ENCODE measurements at places on chromosomes 11 and 22.

DNA sequence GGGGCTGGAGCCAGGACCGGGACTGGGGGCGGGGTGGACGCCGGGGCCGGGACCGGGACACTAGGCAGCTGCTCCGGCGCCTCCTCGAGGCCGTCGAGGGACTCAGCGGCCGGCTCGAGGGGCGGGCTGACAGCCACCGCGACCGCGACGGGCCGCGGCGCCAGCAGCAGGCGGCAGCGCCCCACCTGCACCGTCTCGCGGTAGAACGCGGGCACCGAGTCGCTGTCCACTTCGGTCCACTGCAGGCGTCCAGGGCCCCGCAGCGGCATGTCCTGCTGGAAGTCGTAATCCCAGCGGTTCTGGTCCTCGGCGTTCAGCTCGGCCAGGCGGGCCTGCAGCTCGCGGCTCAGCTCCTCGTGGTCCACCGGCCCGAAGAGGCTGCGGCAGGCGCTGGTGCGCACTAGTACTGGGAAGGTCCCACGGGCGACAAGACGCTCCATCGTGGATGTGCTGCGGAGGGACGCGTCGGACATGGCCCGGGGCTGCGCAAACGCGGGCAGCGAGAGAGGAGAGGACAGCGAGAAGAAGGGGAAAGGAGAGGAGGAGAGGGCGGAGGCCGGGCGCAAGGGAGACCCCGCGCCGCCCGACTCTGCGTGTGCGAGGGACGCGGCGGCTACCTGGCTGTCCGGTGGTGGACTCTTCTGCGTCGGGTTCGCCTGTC lies 428 bp downstream of the CDKN1C start:
- DNase-seq, result no peak

DNA sequence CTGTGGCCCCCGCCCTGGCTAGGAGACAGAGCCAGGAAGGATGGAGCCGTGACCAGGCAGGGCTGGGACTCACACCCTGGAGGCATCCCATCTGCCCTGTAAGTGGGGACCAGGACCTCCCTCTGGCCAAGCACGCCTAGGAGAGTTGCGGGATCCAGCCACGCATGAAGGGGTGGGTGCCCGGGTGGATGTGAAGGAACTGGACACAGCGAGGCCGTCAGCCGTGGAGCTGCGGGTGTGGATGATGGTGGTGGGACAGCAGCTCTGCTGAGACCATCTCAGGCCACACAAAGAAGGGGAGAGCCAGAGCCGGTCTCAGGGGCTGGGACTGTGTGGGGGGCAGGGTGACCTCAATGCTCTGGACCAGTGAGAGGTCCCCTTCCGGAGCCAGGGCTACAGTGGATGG lies 746.4 kb downstream of the BRD1 start:
- DNase-seq, result no peak

DNA sequence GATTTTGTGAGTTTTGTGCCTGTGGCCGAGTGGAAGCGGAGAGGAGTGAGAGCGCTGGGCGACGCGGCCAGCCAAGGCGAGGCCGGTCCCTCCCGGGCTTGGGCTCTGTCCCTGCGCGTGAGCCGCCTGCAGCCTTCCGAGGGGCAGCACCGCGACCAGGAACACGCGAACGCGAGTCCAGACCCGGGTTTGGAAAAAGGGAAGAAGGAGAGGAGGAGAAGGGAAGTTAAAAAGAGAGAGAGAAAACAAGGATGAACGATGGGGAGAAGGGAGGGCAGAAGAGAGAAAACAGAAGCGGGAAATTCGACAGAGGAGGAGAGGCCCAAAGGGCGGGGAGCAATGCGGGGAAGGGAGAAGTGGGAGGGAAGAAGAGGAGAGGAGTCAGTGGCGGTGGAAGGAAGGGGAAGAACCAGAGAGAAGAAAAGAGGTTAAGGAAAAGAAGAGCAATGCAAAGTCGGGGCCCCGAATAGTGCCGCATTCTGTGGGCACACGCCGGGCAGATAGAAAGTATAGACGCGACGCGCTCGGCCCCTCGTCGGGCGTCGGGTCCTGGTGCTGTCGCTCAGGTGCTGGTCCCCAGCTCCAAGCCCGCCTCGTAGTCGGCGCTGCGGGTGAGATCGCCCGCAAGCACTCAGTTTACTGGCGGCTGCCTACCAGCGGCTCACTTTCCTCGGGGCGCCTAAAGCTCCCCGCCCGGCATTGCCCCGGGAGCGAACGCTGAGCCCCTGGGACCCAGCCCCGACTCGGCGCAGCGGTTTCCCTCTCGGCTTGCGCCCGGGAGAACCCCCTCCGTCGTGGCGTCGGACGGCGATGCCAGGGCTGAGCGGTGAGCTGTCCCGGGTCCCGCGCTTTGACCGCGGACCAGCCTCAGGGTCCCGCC lies 2.8 kb upstream of the BARX2 start:
- no peak for DNase-seq

- no peak for DNase-seq
These were observed 82.8 kb downstream of the BLID start for GRCh38 chr11:122033193-122033592.

GRCh38 chr11:16310943-16311342 lies 45.4 kb downstream of the SOX6 start:
- no peak for DNase-seq

GRCh38 chr11:134398079-134398444 lies 14.0 kb downstream of the B3GAT1 start:
- DNase-seq, result no peak

- no peak for DNase-seq
These were observed 104.7 kb upstream of the CARD18 start for GRCh38 chr11:105244160-105244825.

DNA sequence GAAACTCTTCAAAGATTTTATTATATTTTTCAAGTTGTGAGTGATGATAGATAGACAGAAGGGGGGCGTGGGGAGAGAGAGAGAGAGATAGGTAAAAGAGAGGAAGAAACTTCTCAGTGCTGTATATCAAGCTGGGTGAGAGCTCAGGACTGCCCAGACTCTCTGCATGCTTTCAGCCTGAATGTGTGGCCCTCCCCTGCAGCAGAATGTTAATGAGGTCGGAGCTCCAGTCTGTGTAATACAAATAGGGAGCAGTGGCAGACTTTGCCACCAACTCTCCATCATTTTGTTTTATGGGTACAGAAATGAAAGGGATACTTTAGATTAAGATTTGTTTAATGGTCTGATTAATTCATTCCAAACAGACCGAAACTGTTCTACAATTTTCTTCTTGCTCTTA lies 752.8 kb downstream of the OPCML start:
- no peak for DNase-seq

GRCh38 chr22:17537155-17537554 lies 26.1 kb upstream of the SLC25A18 start:
- DNase-seq, result no peak

DNA sequence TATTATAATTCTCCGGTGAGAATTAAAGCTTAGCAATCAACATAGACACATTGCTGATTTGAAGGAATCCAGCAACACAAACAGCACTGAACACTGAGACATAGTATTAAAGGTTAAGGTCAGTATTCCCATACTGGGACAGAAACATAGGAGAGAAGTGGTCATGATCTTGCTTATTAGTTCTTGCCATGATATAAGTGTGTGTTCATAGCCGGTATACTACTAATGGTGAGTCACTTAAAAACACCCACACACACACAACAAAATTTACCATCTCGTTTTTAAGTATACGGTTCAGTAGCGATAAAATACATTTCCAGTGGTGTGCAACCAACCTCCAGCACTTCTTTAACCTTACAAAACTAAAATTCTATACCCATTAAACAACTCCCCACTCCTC lies 96.3 kb downstream of the C11orf65 start:
- no peak for DNase-seq

- no peak for DNase-seq
These were observed 96.0 kb downstream of the TENM4 start for GRCh38 chr11:79344753-79345294.

GRCh38 chr11:88203604-88204003 lies 28.4 kb upstream of the RAB38 start:
- DNase-seq, result no peak

DNA sequence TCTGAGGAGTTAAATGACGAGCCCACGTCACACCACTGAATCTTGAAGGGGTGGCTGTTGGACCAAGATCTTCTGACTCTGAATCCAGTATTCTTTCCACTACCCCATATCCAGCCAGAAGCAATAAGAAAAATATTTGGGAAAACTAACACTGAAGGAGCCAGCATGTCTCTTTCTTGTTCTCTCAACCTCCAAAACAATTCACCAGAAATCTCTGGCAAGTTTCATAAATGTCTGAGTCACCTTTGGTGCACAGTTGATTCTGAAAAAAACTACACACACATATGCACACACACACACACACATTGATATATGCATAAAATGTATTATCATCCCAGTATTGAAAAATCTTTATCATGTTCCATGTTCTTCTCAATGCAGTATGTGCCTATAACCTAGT lies 104.3 kb upstream of the BLID start:
- no peak for DNase-seq

DNA sequence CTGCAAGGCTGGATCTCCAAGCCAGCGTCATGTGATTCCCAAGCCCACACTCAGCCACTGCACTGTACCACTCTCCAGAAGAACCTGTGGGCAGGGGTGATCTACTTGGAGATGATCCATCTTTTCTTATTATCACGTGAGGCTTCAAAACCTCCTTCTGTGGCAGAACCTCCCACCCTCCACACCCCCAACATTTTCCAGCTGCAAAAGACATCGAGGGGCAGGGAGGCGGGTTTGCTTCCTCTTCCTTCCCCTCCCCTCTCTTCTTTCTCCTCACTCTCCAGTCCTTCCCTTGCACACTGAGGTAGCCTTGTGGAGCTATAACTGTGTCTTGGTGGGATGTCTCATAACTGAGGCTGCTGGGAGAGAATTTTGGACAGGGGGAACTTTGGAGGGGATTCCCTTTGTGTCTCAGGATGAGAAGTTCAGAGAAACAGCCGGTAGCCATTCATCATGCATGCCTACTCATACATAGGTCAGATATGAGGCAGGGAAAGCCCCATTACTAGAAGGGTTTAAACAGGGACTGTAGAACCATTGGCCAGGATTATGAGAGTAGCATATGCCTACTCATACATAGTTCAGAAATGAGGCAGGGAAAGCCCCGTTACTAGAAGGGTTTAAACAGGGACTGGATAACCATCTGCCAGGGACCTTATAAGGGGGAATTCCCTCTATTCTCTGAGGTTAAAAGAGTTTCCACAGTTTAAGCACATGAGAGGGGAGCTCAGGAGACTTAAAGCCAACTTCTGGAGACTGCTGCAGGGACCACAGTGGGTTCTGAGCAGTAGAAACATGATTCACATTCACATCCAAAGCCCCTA lies 420.7 kb upstream of the CADM1 start:
- no peak for DNase-seq

DNA sequence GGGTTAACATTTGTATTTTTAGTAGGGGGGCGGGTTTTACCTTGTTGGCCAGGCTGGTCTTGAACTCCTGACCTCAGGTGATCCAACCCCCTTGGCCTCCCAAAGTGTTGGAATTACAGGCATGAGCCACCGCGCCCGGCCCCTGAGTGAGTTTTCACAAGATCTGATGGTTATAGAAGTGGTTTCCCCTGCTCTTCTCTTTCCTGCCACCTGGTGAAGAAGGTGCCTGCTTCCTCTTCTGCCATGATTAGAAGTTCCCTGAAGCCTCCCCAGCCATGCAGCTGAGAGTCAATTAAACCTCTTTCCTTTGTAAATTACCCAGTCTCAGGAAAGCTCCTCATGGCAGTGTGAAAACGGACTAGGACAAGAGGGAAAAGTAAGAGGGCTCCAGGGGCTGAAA lies 259.1 kb upstream of the PLET1 start:
- no peak for DNase-seq

GRCh38 chr11:95011376-95011775 lies 13.7 kb upstream of the KDM4E start:
- DNase-seq, result no peak

DNA sequence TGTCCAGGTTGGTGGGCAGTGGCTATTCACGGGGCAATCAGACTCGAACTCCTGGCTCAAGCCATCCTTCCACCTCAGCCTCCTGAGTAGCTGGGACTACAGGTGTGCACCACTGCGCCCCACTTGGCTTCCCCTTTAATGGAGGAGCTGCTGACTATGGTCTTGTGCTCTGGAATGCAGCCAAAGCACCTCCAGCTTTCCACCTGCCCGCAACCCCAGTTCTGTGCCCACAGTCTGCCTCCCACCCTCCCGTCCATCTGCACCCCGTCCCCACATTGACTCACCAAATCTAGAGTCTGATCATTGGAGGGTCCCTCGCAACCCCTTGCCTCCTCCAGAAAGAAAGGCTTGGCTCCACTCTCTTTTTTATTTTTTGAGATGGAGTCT lies 41.0 kb downstream of the KCNJ4 start:
- DNase-seq, result no peak

DNA sequence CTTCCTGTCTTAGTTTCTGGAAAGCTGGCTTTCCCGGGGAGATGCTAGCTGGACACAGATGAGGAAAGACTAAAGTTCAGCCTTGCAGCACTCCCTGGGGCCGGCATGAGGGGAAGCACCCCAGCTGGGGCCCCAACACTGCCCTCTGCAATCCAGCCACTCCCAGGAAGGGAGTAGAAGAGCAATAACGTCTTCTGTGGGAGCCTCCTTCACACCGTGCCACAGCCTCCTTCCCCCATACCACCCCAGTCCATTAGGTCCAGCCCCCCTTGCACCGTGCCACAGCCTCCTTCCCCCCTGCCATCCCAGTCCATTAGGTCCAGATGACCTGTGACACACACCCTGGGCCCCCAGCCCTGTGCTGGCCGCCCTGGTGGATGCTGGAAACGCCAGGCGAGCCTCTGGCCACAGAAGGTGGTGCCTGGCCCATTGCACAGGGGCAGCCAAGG lies 44.1 kb upstream of the PRDM11 start:
- no peak for DNase-seq

DNA sequence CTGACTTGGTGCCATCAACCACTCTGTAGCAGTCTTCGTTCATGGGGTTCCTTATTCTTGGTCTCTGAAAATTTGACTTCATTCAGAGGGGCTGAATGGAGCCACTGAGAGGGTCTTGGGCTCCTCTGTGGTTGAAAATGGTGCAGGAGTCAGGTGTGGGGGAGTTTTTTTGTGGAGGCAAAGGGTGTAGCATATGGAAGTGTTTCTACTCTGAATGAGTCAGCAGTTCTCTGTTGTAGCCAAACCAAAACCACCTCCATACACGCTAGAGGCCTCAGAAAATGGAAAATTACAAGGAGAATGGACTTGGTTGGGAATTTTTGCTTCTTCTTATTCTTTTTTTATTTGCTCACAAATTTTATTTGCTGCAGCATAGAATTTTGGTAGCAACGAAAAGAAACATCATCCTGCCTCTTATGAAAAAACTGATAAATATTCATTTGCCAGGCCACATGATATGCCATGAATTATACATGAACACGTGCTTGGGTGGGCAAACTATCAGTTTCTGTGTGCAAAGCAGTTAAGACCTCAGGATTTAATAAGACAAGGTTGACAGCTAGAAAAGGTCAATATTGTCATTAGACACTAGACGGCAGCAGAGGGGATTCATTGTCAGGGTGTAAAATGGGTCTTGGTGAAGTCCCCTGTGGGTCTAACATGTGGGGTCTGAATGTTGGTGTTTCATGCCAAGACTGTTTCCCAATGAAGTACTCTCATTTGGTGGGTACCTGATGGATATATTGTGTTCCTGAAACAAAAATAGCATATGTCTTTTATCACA lies 111.7 kb downstream of the MYO18B start:
- no peak for DNase-seq
